ENCODE measurements at places on chromosomes 2 and 18.

GRCh38 chr2:45171136-45171501, 161.9 kb upstream of the SIX2 start:
- DNase-seq, result no peak

- DNase-seq, result no peak
Measured at GRCh38 chr18:78685250-78685979, 294.2 kb upstream of the SALL3 start.

DNA sequence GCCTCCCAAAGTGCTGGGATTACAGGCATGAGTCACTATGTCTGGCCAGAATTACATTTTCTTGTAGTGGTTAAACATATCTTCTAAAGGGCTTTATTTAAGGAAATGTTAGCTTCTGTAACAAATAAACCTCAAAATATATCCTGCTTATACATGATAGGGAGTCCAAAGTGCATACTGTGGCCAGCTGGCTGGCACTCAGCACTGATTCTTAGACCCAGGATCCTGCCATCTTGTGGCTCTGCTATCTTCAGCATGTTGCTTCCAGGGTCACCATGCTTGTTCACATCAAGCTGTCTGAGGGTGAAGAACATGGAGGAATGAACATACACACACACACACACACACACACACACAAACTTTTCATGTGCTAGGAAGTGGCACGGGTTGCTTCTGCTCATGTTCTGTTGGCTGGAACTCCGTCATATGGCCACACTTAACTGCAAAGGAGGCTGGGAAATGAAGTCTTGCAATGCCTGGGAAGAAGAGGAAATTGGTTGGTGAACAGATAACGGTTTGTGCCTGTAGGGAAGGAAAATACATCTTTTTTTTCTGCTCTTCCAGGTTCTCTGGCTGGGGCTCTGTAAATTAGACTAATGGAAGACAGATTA, 40.0 kb downstream of the NPPC start:
- DNase-seq, result peak; percentile 7

DNA sequence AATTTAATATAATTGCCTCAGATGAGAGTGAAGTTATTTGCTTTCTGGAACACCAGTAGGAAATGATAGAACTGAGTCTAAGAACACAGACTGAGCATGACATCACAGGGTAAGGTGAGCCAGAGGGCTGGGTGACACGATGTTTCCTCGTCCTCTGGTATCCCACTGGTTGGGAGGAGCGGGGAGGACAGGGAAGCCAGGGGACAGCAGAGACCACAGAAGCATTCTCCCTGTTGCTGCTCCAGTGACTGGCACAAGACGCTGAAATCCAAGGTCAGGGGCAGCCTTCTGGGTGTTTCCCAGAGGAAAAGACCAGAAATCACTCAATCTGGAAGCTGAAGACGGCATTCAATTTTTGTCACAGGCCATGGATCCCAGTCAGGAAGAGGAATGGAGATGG, 363.4 kb upstream of the SOX11 start:
- no peak for DNase-seq

GRCh38 chr2:46803911-46804670, 111.5 kb downstream of the MCFD2 start:
- peak; percentile 97 for DNase-seq

GRCh38 chr18:34550902-34551301, 159.2 kb upstream of the DTNA start:
- DNase-seq, result no peak

DNA sequence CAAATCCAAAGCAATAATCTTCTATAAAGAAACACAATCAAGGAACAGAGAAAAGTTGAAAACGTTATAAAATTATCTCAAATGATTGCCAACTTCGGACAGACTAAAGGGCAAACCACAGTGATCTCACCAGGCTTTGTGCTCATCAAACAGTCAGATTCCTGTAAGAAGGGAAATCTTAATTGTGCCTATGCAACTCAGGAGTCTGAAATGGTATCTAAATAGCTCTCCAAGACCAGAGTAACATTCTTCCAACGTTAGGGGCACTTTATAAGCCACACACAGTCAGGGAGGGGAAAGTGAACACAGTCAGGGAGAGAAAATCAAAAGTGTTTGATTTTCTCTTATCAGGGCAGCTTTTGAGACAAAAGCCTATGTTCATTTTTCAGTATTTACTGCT, 29.4 kb downstream of the PLEKHM3 start:
- peak; percentile 13 for DNase-seq

DNA sequence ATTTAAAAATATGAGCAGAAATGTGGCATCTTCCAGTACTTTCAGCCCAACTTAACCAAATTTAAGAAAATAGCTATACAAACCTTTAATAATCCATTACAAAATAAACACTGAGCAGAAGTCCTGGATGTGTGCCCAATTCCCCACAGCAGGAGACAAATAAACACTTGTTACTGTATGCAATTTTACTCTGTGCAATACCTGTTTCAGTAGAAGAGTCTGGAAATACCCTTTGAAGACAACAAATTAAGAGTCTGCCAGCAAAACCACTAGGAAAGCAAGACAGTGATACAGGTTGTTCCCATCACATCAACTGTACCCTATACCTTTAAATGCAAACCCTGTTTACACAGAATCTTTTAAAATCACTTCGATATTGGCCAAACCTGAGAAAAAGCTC, 41.4 kb upstream of the RNU4ATAC start:
- DNase-seq, result no peak

DNA sequence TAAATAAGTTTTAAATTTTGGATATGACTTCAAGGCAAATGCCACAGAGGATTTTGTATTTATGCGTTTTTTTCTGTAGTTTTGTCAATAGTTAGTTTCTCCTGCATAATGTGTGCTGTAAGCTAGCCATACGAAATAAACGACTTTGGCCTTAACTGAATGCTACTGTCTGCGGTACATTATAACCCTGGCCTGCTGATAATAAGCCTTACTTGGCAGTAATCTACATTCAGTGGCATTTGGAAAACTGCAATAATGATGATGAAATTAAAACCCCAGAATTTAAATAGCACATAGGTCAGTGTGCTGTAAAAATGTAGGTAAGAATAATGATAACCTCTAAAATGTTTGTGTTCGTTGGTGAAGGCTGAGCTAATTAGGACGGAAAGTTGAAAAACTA, 88.8 kb downstream of the LRP1B start:
- no peak for DNase-seq

DNA sequence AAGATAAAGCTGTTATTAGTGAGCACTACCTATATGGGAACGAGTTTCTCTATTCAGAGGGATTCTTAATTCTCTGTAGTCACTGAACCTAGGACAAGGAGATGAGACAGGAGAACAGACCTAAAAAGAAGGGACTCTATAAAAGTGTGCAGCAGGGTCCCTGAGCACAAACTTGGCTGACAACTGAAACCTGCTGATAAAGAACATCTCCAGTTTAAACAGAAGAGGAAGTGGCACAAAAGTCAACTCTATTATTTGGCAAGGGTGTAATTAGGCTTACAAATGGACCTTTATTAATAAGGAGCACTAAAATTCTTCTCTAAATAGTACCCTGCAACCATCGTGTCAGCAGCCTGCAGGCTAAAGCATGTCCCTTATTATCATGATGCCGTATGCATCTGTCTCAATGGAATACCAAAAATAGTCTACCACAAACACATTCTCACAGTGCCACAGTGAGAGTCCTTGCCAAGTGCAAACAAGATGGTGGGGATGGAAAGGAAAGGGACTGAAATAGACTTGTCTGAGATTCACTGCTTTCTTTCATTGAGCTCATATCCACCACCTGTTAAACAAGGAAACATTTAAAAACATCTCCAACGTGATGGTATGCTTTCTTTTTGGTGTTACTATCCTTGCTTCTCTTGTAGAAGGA, 260.2 kb downstream of the INSIG2 start:
- no peak for DNase-seq

GRCh38 chr2:20487392-20488174, 40.7 kb downstream of the RHOB start:
- DNase-seq, result peak; percentile 22

- DNase-seq, result peak; percentile 32
Measured at GRCh38 chr2:192544371-192544955, 349.7 kb upstream of the TMEFF2 start.

- peak; percentile 59 for DNase-seq
Measured at GRCh38 chr18:79644006-79644665, 35.5 kb upstream of the CTDP1 start.

DNA sequence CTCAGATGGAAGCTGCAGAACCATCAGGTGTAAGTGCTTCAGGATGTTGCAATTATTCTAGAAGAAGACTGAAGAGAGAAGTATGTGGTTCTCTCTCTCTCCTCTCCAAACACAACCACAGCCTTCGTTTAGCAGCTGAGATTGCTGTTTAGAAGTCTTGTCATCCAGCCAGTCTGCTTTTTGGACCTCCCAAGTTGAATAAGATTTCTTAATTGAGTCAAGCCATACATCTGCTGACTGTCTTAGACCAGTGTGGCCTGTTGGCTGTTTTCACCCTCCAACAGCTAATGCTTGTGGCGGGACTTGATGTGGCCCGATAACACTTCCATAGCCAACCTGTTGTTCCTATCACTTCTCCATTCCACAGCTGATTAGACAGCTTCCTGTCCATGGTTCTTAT, 91.3 kb upstream of the TMEM17 start:
- DNase-seq, result no peak

DNA sequence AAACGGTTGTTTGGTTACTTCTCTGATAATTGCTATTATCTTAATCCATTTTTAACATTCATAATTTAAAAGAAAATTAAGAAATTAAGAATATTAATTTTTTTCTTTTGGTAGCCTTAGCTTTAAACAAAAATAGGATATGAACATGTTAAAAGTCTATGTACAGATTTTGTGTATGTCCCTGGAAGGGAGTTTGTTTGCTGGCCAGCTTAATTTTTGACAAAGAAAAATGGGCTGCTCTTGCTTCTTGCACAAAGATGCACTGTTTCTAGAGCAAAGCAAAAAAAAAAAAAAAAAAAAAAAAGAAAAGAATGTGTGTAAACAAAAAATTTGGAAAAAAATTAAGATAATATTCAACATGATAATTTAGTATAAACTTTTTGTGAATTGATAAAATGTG, 1.3 kb downstream of the RFTN2 start:
- no peak for DNase-seq

DNA sequence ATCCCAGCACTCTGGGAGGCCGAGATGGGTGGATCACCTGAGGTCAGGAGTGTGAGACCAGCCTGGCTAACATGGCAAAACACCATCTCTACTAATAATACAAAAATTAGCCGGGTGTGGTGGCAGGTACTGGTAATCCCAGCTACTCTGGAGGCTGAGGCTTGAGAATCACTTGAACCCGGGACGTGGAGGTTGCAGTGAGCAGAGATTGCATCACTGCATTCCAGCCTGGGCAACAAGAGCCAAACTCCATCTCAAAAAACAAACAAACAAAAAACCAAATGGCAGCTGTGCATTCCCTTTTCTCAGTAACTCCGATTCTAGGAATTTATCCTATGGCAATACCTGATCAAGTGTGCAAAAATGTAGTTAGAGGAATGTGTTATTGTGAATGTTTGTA, 4.7 kb upstream of the GRHL1 start:
- no peak for DNase-seq

DNA sequence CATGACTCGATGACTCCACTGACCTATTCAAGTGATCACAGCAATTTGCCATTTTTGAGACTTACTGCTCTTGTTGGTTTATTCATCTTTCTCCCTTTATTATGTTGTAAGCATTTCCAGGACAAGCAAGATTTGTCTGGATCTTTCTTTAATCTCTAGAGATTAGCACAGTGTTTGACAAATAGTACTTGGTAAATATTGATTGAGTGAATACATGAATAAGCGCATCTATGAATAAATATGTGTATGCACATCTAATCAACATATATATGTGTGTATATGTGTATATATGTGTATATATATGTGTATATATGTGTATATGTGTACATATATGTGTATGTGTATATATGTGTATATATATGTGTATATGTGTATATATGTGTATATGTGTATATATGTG, 7.3 kb downstream of the TMX3 start:
- peak; percentile 25 for DNase-seq

- no peak for DNase-seq
Measured at GRCh38 chr2:237652181-237652580, 24.8 kb downstream of the LRRFIP1 start.

DNA sequence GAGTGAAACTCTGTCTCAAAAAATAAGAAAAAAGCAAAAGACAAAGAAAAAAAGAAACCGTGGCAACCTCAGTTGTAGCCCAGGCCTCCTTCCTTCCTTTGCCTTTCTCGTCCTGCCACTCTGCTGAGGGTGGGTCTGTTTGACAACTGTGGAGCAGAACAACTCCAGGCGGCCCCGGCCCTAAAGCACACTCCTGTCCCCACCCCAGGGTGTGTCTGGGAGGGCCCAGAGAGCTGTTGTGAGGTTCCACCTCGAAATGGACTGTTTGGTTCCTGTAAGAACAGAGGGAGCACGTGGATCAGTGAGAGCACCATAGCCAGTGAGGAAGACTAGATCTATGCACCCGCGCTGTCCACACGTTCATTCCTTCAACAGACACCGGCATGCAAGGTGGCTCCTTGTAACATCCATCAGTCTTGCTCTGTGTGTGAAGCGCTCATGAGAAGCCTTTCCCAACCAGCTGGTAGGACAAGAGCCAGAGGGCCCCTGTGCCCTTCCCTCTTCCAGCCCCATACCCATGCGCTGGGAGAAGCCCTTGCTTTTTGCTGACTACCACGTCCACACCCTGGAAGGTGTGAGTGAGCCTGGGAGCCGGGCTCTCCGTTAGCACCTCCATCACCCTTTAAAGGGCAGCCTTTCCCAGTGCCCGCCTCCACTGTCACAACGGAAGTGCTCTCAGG, 61.6 kb downstream of the SOWAHC start:
- DNase-seq, result no peak

DNA sequence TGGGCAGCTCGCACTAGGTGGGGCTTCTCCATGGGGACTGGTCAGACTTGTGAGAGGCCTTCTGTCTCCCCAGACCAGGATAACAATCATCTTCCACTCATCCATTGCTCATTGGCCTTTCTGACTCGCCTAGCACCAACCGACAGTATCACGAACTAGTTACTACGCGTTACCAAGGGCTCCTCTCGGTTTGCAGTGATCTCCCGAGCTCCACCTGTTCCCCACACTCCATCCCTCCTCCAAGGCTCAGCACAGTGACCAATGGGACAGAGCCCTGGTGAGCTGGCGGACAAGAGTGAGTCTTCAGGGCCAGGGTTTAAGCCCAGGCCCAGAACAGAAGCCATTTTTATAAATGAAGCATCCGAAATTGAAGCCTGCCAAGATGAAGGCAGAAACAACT, 42.8 kb upstream of the SMAD7 start:
- peak; percentile 73 for DNase-seq

- peak; percentile 61 for DNase-seq
Measured at GRCh38 chr2:176814740-176815367, 397.7 kb upstream of the HNRNPA3 start.

DNA sequence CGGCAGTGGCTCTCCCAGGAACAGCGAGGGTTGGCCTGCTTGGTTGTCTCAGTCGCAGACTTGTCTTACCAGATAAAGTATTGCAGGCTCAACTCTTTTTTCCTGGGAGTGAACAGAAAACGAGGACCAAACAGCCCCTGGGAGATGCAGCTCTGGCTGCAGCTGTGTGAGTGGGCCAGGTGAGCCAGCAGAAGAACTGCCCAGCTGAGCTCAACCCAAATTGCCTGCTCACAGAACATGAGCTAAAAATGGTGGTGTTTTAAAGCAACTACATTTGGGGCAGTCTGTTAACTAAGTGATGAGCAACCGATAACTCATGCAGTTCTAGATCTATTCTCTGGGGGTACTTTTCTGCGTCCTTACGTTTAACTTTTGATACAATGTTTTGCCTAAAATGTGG, 161.1 kb upstream of the SIX3 start:
- DNase-seq, result no peak

GRCh38 chr2:45962177-45962921, 310.9 kb downstream of the PRKCE start:
- peak; percentile 71 for DNase-seq

- no peak for DNase-seq
Measured at GRCh38 chr18:63109802-63110201, 209.8 kb downstream of the BCL2 start.
